ENCODE measurements at places on chromosomes 7 and 10.

DNA sequence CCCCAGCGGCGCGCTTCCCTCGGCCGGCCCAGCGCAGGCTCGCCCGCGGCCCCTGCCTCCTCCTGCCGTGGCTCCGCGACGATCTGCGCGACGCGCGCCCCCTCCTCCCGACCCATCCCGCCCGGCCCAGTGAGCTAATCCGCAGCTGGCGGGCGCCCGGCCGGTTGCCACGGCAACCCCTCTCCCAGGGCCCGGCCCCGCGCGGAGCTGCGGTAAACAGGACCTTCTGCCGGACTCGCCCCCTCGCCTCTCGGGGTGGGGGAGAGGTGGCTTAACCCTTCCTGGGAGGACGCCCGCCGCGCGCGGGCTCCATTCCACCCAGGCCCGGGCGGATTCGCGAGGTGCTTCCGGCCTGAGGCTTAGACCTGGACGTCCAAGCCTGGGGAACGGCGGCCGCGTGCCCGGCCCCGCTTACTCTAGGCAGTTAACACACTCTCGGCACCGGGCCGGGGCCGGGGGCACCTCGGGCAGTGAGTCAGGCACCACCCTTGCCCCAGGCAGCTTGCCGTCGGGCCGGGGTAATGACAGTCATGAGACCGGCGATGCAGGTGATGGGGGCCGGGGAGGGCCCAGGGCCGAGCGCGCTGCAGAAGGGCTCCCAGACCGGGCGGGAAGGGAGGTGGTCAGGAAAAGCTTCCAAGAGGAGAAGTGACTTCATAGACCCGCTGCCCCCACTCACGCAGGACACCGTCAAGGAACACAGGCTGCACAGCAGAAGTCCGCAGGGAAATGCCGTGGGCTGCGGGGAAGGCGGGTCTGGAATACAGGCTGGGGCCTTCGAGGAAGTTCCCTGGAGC is at the start of gene DENND2A:
TSS of gene DENND2A (minus strand) at position 87 of the 797 bp plus-strand sequence. CDS start 38,416 bp downstream, outside the sequence.
- peak; percentile 93 for DNase-seq

- DNase-seq, result peak; percentile 92
These were observed 46.3 kb downstream of the PDK4 start for GRCh38 chr7:95549818-95550529.

DNA sequence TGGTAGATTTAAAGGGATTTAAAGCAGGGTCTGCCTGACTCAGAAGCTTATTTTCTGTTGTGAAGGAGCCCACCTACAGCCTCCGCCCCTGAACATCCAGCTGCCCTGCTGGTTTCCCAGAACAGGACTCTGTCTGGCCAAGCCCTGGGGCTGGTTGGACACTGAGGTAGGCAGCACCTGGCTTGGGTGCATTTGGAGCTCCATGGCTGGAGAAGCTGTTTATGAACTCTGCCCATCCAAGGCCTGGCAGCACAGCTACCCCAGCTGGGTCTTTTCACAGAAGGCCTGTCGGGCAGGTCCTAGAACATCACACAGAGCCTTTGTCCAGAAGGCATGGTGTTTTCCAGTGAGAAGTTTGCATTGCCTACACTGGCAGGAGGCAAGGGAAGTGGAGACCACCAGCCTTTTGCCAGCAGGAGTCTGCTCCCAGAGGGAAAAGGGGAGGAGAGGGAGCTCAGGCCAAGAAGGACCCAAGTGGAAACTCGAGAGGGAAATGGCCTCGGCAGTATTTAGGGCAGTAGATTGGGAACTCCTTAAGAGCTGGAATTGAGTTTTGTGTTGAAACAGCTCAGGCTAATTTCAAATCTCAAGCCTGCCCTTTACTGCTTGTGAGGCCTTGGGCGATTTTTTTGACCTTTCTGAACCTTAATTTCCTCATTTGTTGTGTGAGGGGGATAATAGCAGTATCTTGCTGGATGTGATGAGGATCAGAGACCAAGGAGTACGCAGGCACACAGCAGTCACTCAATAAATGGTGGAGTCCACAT is 12.3 kb upstream of the PDCD4 start:
- DNase-seq, result no peak

- no peak for DNase-seq
These were observed 2.4 kb downstream of the ZNF467 start for GRCh38 chr7:149770728-149771636.

DNA sequence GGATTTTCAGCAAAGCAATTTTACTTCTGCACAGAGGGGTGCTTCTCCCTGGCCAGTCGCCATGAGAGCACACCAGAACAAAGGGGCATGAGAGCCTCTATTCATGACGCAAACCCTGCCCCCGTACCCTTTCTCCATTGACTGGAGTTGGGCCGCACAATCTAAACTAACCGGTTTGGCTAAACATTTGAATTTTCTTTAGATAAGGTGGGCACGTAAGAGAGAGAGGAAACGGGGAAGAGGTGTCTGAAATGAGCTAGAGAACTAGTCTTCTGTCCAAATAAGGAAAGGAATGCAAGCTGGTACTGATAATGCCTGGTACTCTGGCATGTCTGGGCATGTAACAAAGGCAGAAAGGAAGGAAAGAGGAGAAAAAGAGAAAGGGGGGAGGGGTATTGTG is 13.2 kb upstream of the SCIN start:
- DNase-seq, result no peak

DNA sequence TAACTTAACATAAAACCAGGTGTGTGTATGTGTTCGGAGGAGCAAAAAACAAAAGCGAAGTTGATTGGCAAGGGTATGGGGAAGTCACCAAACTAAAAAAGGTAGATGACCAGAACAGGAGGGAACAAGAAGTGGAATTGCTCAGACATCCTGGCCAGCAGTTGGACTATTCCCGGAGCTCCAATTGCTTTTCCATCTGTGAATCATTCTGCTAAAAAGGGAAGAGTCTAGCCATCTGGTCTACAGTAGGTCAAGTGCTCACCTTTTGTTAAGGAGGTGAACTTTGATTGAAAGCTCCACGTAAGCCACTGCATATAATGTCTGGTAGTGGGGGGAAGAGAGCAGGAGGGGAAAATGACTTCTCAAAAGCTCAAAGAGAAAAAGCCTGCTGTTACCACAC is 50.0 kb upstream of the BET1 start:
- DNase-seq, result no peak

All from right cardiac atrium (tissue), 5 donors.